ENCODE measurements at places on chromosomes 13 and 19.

DNA sequence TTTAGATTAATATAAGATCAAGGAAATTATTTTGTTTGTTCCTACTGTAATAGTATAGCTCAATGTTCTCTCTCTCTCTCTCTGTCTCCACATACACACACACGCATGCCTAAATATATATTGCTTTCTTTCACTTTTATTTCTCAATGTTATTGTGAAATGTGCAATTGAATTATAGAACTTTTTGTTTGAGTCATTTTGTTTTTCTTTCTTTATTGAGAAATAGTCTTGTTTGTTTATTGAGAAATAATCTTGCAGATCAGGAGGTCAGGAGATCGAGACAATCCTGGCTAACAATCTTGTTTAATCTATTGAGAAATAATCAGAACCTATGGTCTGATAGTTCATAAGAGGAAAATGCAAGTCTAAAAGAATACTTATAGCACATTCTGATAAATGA is 1581.3 kb downstream of the EFNB2 start:
- no peak for DNase-seq

DNA sequence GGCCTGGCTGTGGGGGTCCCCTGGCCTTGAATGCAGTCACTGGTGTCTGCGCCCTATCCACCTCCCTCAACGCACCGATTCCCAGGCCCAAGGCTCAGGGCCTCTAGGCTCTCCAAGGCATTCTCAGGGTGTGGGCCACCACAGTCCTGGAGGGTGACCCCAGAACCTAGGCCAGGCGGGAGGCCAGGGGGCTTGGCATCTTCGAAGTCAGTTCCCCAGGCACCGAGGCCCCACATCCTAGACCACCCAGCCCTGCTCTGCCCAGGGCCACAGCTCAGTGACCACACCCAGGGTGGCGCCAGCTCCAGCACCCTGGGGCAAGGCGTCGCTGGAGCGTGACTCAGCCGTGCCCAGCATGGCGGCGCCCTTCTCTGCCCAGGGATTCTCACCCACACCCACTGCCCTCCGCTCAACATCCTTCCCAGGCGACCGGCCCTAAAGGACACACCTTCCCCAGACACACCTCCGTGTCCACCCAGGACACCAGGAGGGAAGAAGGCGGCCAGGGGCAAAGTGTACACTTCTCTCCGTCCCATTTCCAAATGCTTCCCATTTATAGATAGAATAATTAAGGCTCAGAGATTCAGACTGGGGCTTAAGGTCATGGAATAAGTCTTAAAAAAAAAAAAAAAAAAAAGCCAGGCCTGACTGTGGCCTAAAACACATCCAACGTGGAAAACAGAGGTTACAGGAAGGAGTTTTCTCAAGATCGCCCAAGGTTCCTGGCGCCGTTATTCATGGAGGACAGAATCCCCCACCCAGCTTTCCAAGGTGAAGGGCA is 36.4 kb upstream of the NANOS3 start:
- no peak for DNase-seq

GRCh38 chr13:29483211-29483610 is 112.3 kb downstream of the SLC7A1 start:
- DNase-seq, result peak; percentile 15

GRCh38 chr19:17796013-17796837 is 1.3 kb downstream of the B3GNT3 start:
- no peak for DNase-seq

DNA sequence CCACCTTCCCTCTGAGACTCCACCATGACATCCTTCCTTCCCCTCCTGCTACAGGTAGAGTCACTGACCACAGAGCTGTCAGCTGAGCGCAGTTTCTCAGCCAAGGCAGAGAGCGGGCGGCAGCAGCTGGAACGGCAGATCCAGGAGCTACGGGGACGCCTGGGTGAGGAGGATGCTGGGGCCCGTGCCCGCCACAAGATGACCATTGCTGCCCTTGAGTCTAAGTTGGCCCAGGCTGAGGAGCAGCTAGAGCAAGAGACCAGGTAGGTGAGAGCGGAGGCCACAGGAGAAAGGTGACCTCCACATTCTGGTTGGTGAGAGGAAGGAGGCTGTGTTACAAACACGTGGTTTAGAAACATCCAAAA is 27.6 kb downstream of the KCNC3 start:
- no peak for DNase-seq

DNA sequence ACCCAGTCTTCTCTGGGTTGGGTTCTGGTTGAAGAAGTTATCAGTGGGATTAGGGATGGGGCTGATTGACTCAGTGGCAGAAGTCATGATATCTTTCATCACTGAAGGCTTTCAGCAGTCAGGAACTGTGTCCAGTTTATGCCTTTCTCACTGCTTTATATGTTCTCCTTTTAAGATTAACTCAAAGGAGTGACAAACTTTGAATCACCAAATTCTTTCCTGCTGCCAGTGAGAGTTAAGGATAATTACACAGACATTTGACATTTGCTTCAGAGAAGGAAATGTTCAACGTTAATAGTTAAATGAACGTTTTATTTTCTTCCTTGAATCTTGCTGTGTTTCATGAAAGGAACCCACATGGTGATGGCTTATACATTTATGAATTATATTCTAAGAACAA is 41.0 kb upstream of the CNMD start:
- no peak for DNase-seq

DNA sequence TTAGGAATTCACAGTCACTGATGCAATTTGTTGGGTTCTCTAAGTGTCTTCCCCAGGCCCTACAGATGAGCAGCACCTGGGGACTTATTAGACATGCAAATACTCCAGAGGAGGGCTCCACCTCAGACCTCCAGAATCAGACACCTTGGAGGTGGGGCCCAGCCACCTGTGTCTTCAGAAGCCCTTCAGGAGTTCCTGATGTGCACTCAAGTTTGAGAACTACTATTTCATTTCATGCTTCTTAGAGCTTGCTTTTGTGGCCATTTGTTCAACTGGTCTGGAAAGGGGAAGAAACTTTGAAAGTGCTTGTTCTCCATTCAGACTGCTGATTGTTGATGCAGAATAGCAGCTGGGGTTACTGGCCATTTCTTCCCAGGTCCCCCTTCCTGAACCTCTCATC is 472.0 kb downstream of the COG6 start:
- DNase-seq, result no peak

- DNase-seq, result no peak
These were observed 45.3 kb downstream of the FNDC3A start for GRCh38 chr13:49020940-49021553.

GRCh38 chr19:39109641-39110040 is 15.9 kb upstream of the PAK4 start:
- DNase-seq, result no peak

DNA sequence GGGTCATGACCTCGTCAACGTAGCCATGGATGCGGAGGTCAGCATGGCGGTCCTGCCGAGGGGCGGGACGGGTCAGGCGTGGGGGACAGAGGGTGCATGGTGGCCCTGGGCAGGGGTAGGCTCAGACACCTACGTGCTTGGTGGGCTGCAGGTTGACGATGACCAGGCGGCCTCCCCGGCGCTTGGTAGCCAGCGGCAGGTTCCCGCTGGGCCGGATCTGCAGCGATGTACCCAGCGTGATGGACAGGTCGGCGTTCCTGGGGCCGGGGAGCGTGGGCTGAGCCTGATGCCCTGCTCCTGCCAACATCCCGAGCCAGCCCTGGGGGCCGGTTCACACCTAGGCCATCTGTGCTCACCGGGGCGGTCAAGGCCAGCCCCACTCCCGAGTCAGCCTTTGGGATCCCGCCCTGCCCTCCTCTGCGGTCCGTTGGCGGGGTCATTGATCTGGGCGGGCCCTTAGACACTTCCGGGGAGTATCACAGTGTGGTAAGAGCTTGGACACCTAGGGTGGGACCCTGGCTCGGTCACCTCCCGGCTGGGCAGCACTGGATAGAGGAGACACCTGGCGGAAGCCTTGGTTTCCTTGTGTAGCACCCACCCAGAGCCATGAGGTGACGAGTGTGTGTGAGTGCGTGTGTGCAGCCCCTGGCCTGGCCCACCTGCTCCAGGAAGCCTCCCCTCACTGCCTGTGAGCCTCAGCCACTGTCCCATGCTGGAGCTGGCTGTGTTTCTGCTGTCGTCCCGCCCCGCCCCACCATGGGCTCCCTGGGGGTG is 7.3 kb downstream of the SIRT6 start:
- no peak for DNase-seq

GRCh38 chr19:11581740-11582139 is 4.3 kb upstream of the ACP5 start:
- DNase-seq, result no peak

DNA sequence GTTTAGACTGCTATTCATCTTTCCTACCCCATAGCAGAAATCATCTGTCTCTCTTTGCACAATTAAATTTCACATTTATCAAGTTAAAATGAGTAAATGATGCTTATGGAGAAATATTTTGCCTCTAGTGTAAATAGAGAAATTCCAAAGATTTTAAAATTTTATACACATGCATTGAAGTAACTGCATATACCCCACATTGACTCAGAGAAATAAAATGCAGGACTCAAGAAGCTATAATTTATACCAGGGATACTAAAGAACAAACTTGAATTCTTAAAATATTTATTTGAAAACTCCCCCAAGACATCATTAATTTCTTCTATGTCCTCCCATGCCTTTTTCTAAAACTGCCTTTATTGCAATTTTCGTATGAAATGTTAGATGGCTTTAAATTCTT is 165.8 kb downstream of the DIAPH3 start:
- no peak for DNase-seq

DNA sequence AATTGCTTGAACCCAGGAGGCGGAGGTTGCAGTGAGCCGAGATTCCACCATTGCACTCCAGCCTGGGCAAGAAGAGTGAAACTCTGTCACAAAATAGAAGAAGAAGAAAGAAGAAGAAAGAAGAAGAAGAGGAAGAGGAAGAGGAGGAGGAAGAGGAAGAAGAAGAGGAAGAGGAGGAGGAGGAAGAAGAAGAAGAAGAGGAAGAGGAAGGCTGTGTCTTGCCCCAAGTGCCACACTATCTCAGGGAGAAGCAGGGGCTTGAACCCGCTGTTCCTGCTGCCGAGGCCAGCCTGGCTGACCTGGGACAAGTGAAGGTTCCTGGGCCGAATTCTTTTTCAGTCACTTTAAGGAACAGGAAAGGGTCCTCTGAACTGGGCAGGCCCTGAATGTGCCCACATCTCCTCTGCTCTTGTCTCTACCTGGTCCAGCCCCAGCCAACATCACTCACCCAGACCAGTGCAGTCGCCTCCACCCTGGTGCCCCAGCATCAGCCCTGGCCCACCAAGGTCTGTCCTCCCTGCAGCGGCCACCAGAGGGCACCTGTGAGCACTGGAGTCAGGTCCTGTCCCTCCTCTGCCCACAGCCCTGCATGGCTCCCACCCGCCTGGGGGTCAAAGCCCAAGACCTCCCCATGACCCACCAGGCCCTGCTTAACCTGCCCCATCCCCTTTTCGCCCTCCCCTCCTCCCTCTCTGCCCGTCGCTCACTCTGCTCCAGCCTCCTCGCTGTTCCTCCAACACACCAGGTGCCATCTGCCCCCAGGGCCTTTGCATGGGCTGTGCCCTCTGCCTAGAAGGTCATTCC is 20.0 kb downstream of the TICAM1 start:
- DNase-seq, result no peak

DNA sequence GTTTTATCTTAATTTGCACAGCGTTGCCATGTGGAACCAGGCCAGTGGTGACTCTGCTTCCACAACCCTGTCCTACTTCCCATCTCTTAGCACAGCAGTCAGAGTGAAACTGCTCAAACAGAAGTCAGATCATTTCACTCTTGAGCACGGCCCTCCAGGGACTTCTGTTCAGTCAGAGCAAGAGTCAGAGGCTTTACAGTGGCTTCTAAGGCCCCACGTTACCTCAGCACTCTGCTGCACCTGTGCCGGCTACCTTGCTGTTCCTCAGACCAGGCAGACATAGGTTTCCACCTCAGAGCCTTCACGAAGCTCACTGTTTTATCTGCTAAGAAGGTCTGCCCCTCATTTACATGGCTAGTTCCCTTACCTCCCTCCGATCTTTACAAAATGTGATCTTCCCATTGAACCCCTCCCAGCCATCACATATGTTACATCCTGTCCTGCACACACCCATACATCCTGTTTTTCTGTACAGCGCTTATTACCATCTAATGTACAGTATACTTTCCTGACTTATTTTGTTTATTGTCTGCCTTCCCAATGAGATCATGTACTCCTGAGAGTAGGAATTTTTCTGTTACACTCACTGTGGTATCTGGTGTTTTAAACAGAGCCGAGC is 41.6 kb downstream of the TM9SF2 start:
- no peak for DNase-seq

- no peak for DNase-seq
These were observed 15.4 kb downstream of the MIR17HG start for GRCh38 chr13:91362908-91363307.

GRCh38 chr13:26465514-26465913 is 92.0 kb upstream of the WASF3 start:
- no peak for DNase-seq

- no peak for DNase-seq
These were observed 6.3 kb downstream of the CALM3 start for GRCh38 chr19:46607448-46607841.

GRCh38 chr19:31317093-31317492 is 32.1 kb downstream of the TSHZ3 start:
- DNase-seq, result no peak
